ENCODE measurements at places on chromosomes 6 and 20.

- no peak for DNase-seq
Observed at GRCh38 chr20:50391444-50392137, 118.6 kb upstream of the PTPN1 start.

DNA sequence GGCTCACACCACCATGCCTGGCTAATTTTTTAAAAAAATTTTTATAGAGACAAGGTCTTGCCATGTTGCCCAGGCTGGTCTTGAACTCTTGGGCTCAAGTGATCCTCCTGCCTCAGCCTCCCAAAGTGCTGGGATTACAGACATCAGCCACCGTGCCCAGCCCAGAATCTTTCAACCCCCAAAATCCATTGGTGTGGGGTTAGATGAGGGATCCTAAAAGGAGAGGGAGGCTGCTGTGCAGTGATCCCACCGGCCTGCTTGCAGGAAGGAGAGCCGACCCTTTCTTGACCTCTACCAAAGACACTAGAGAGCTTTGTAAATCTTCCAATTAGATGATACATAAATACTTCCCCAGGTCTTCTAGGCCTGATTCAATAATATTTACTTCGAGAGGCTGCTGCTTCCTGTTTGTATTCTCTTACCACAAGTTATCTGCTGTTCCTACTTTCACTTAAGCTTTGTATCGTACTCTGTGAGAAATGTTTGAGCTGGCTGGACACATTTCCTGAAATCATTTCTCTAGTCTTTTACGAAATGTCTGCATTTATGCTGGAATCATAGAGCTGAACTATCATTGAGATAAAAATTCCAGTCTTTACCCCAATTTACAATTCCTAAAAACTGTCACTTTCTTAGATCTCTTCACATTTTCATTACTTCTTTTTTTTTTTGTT is 49.3 kb upstream of the IER3 start:
- DNase-seq, result no peak

DNA sequence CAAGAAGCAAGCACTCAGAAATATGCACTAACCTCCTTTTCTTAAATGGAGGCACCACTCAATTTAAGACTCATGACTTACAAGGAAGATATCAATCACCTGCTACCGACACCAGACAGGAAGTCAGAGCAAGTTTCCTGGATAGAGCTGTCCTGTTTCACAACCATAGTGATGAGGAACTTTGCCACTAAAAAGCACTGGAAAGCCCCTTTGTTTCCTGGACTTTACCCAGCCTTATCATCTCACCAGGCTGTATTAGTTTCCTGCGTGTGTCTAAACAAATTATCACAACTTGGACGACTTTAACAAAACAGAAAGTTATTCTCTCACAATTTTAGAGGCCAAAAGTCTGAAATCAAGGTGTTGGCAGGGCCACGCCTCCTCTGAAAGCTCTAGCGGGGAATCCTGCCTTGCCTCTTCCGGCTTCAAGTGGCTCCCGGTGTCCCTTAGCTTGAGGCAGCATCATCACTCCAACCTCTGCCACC is 253.8 kb upstream of the STXBP5 start:
- DNase-seq, result no peak

DNA sequence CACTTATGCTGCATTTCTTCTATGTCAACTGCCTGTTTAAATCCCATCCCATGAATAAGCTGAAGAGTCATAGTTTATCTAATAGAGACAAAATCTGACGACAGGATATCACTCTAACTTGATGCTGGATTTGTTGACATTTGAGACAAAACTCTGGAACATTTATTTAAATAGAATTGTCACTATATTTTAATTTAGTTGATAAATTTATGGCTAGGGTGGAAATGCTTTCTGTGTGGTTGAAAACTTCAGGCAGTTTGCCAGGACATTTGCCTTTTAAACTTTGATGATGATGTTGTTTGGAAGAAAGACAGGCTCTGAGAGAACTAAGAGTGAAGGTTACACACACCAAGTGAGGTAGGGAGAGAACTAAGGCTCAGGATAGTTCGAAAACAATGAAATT is 68.1 kb downstream of the GJA1 start:
- no peak for DNase-seq

DNA sequence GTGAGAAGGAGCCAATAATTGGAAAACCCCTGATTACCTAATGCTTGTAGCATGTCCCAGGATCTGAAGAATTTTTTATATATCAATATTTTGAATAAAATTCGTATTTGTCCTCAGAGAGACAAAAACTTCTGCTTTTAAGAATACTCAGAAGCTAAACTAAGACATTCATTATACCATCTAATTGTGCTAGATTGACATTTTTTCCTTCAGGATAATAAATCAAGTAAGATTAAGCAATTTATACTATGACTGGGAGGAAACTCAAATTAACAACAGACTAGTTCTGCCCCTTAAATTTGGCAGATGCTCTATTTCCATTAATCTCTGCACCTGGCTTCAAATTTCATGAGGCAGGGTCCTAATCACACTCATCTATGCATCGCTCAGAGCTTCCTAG is 291.4 kb downstream of the PLCB1 start:
- no peak for DNase-seq

GRCh38 chr6:163533443-163533842 is 118.9 kb downstream of the QKI start:
- DNase-seq, result no peak

- no peak for DNase-seq
Observed at GRCh38 chr6:135088281-135088680, 33.7 kb upstream of the HBS1L start.

Data from hematopoietic multipotent progenitor cell treated with erythropoietin and hydrocortisone succinate and interleukin-3 and kit ligand, for 15 days (in vitro differentiated cells).